ENCODE measurements at places on chromosomes 12 and 14.

- DNase-seq: no peak
Observed at GRCh38 chr12:124452576-124453331, 114.7 kb downstream of the NCOR2 start.

DNA sequence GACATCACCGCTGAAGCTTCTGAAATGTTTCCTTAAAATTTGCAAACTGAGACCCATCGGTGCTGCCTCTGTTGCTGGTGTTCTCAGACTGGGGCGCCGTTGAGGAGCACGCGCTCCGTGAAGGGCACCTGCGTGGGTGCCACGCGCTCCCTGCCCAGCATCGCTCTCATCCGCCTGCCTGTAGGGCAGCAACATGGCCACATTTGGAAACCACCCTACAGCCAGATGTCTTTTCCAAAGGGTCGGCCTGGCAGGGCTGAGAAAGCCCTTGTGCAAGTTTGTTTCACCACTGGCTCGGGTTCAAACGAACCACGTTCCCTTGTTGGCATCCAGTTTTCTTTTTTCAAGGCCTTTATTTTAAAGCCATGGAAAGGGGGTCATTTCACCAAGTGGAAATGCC, 13.9 kb downstream of the ADGRD1 start:
- no peak for DNase-seq

- DNase-seq: no peak
Observed at GRCh38 chr12:54858562-54858961, 4.2 kb downstream of the MUCL1 start.

DNA sequence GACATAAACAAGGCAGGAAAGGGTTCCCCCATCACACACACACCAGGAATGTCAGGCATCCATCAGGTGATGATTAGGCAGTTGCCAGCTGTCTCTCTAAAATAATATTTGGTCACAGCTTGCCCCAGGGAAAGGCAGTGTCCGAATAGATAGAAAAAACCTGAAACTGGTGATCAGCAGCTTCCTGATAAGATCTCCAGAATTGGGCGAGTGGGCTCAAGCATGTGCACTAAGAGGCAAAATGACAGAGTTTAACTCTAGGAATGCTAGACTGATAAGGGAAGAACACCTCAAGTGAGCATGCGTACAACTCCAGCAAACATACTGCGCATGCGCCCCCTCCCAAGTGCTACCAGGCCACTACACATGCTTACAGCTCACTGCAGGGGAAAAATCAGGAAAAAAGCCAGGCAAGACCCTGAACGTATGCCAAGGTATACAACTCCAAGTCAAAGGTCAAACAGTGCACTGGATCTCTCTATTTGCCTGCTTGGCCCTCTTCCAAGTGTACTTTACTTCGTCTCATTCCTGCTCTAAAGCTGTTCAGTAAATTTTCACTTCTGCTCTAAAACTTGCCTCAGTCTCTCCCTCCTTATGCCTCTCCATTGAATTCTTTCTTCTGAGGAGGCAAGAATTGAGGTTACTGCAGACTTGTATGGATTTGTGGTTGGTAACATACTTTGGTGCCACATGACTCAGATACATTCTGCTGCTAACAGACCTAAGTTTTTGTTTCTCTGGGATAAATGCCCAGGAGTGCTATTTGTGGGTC, 73.5 kb upstream of the VASH1 start:
- no peak for DNase-seq

DNA sequence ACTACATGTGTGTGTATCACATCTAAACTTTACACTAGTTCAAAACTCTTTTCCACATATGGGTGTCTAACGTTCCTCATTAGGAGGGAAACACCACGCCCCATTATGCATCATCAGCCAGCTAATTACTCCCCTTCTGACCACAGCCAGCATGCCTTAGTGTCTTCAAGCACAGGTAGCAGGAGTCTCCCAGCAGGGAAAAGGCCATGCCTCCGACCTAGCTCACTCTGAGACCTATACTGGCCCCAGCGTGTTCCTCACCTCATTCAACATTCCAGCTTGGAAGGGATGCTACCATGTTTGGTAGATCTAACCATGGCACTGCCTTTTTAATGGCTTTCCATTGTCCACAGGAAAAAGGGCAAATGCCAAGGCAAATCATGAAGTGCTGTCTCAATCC, 66.1 kb upstream of the PRB2 start:
- no peak for DNase-seq

Data from upper lobe of right lung (tissue), 1 donor.